ENCODE measurements at places on chromosomes 3 and 15.
A peak's percentile ranks its signal among the peaks of the same experiment; 100 is the strongest.

- DNase-seq: no peak
Observed at GRCh38 chr3:116474032-116474780, 28.9 kb upstream of the LSAMP start.

- DNase-seq: no peak
Observed at GRCh38 chr3:156749244-156749643, 74.9 kb downstream of the TIPARP start.

GRCh38 chr3:189516039-189516438 lies 115.2 kb upstream of the TP63 start:
- DNase-seq: no peak

- no peak for DNase-seq
Observed at GRCh38 chr3:53278667-53279066, 22.8 kb upstream of the TKT start.

DNA sequence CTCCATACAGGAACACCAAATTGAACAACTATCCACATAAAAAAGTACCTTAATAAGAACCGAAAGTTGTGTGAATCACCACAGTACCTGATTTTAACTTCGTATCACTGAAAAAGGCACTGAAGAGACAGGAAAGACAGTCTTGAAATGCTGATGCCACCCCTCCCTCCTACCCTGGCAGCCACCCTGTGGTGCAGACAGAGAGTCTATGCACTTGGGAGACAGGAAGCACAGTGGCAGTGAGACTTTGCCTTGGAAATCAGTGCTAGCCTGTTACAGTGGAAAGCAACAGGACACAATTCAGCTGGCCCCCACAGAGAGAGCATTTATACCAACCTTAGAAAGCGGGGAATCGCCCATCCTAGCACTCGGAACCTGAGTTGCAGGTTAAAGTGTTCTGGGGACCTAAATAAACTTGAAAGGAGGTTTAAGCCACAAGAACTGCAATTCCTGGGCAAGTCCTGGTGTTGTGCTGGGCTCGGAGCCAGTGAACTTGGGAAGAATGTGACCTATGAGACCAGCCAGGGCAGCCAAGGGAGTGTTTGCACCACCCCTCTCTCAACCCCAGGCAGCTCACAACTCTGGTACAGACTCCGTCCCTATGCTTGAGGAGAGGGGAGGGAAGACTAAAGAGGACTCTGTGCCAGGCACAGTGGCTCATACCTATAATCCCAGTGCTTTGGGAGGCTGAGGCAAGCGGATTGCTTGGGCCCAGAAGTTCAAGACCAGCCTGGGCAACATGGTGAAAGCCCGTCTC lies 240.1 kb downstream of the ISL2 start:
- DNase-seq: peak; percentile 24

- no peak for DNase-seq
Observed at GRCh38 chr3:157263027-157263426, 103.1 kb upstream of the CCNL1 start.

- DNase-seq: no peak
Observed at GRCh38 chr15:63994073-63994600, 52.1 kb downstream of the DAPK2 start.

GRCh38 chr3:32713181-32713580 lies 28.2 kb downstream of the CNOT10 start:
- no peak for DNase-seq

- no peak for DNase-seq
Observed at GRCh38 chr3:190081389-190081788, 39.3 kb downstream of the P3H2 start.

GRCh38 chr3:161035711-161036110 lies 69.4 kb downstream of the B3GALNT1 start:
- DNase-seq: peak; percentile 66
